Osteoblast (primary cell): ENCODE measurements at places on chromosomes 1 and 21. TPM values are rescaled to one million over a fixed set of nuclear protein-coding genes. Genes with fewer than 3 reads are reported as not detected.
A peak's percentile ranks its signal among the peaks of the same experiment; 100 is the strongest.

The RGSL1 gene
- total RNA-seq, result not detected in 2 replicates

The SIK1 gene
- 3.2 and 3.3 TPM in 2 replicates for total RNA-seq

The CAPZB gene
- total RNA-seq, result 217 and 224 TPM in 2 replicates

The AMY2A gene
- not detected in 2 replicates for total RNA-seq

DNA sequence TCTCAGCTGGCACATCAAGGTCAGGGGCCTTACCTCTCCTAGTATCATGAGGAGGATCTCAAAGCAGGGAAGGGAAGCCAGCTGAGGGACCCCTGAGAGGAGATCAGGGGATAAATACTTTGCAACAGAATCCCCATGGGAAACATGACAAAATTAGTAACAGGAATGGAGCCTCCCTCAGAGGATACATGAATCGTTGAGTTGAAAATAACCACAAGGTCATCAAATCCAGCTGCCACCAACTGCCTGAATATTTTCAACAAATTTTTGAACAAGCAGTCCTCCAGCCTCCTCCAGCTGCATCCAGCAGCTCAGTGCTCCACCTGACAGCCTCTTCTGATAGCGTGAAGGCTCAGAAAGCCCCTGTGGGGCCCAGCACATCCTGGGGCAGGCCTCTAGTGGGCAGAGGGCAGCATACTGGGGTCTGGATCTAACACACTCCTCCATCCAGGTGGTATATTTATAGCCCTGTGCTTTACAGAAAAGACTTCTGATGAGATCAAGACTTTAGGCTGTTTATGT is 404.3 kb downstream of the NTNG1 start:
- no peaks in the 10 kb centered on the region for H3K36me3 ChIP-seq
- no peak overlapping the region for H3K27ac ChIP-seq
- no peaks in the 10 kb centered on the region for H3K27me3 ChIP-seq
- H3K4me3 ChIP-seq, result no peak overlapping the region

DNA sequence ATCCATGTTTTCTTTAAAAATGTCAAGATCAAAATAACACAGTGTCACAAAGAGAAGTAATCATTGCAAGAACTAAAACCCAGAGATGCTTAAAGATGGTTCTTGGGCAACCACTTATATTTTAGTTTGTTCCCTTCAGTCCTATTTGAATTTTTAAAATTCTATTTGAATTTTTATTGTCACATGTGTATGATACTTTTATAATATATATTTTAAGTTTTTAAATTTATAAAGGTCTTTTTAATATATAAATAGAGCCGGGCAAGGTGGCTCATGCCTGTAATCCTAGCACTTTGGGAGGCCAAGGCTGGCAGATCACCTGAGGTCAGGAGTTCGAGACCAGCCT is 22.3 kb upstream of the DISC1 start:
- no peaks in the 10 kb centered on the region for H3K27me3 ChIP-seq
- H3K4me3 ChIP-seq, result no peak overlapping the region
- no peak overlapping the region for H3K27ac ChIP-seq
- no peak for DNase-seq
- H3K4me1 ChIP-seq, result peaks cover 5% of the 10 kb centered on the region

DNA sequence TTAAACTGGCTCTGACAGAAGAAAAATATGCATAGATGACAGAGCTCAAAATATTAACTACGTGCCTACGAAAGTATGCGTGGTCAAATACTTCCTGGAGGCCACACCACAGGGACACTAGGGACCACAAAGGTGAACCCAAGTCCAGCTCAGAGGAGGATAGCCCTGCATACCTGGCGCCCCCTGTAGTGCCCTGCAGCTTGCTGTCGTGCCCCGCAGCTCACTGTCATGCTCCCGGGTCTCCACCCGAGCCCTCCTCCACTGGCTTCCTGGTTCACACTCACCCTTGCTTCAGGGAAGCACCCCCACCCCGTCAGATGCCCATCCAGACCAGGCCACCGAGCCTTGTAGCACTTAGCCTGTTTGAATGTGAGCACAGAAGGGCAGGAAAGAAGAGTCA is 16.7 kb upstream of the NADK start:
- peaks cover 81% of the 10 kb centered on the region for H3K36me3 ChIP-seq
- no peak overlapping the region for H3K27ac ChIP-seq
- no peaks in the 10 kb centered on the region for H3K27me3 ChIP-seq
- no peaks in the 10 kb centered on the region for H3K4me1 ChIP-seq
- H3K4me3 ChIP-seq, result no peak overlapping the region
- DNase-seq, result peak; percentile 23

GRCh38 chr1:50106095-50106761 is 2.5 kb upstream of the ELAVL4 start:
- no peak overlapping the region for H3K4me3 ChIP-seq
- no peak for DNase-seq
- H3K4me1 ChIP-seq, result no peaks in the 10 kb centered on the region
- H3K27ac ChIP-seq, result no peak overlapping the region
- H3K36me3 ChIP-seq, result no peaks in the 10 kb centered on the region

DNA sequence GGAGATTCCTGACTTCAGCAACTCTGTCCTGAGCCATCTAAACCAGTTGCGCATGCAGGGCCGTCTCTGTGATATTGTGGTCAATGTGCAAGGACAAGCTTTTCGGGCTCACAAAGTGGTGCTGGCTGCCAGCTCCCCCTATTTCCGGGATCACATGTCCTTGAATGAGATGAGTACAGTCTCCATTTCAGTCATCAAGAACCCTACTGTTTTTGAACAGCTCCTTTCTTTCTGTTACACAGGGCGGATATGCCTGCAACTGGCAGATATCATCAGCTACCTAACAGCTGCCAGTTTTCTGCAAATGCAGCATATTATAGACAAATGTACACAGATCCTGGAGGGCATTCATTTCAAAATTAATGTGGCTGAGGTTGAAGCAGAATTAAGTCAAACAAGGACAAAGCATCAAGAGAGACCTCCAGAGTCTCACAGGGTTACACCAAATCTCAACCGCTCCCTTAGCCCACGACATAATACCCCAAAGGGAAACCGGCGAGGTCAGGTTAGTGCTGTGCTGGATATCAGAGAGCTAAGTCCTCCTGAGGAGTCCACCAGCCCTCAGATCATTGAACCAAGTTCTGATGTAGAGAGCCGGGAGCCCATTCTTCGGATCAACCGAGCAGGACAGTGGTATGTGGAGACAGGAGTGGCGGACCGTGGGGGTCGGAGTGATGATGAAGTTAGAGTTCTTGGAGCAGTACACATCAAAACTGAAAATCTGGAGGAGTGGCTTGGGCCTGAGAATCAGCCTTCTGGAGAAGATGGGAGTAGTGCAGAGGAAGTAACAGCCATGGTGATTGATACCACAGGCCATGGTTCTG is 2.3 kb downstream of the ZBTB37 start:
- DNase-seq, result peak; percentile 18
- no peak overlapping the region for H3K4me3 ChIP-seq
- H3K27me3 ChIP-seq, result no peaks in the 10 kb centered on the region
- peaks cover 14% of the 10 kb centered on the region for H3K4me1 ChIP-seq

DNA sequence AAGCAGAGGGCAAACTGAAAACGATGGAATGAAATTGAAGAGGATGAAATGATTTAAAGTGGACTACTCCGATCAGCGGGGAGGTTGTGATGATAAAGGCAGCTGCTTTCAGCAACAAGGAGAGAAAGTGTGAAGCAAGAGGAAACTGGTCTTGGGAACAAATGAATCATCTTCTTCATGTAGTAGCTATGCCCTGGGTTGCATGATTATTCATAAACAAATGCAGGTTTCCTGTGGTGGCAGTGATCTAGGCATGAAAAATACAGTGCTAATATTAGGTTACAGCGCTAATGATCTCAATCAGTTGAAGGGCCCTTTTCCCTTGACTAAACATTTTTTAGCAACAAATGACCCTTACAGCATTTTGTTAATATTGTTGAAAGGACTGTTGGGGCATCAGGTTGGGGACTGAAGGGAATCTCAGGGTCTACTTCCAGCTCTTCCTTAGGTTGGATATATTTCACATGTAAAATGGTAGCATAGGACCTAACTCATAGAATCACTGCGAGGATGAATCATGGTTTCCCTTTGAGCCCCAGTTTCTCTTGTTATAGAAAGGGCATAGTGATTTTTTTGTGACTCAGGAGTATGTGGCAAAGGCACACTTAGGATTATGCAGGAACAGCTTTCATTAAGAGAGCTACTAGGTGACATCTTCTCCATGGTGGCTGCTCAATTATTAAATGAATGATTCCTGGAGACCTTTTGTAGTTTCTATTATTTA is 1.9 kb upstream of the ZFYVE9 start:
- no peaks in the 10 kb centered on the region for H3K36me3 ChIP-seq
- peak overlapping the region; percentile 10 for H3K4me3 ChIP-seq
- DNase-seq, result peak; percentile 93
- H3K27ac ChIP-seq, result peak overlapping the region; percentile 78
- H3K4me1 ChIP-seq, result peaks cover 26% of the 10 kb centered on the region
- H3K27me3 ChIP-seq, result no peaks in the 10 kb centered on the region

- DNase-seq, result no peak
- H3K4me3 ChIP-seq, result no peak overlapping the region
- H3K36me3 ChIP-seq, result no peaks in the 10 kb centered on the region
- H3K4me1 ChIP-seq, result no peaks in the 10 kb centered on the region
- no peak overlapping the region for H3K27ac ChIP-seq
These were observed 498.3 kb downstream of the ADGRL2 start for GRCh38 chr1:82299056-82299455.

DNA sequence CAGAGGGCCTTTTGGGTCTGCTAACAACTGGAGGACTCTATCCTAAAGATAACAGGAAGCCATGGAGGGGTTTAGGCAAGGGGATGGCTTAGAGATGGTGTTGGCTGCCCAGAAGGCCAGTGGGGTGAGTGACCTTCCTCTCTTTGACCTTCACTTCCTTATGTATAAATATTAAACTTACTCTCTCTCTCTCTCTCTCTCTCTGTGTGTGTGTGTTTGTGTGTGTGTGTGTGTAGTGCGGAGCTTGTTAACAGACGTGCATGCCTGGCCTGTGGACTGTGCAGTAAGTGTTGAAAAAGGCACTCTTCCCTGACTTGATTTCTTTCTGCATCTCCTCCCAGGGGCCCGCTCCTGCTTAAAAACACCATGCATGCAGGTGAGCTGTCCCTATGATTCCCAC is 10.0 kb downstream of the MROH7 start:
- no peaks in the 10 kb centered on the region for H3K4me1 ChIP-seq
- H3K36me3 ChIP-seq, result no peaks in the 10 kb centered on the region
- H3K27ac ChIP-seq, result no peak overlapping the region
- DNase-seq, result peak; percentile 18

GRCh38 chr1:19429611-19430010 is 55.7 kb downstream of the CAPZB start:
- DNase-seq, result no peak
- peaks cover 11% of the 10 kb centered on the region for H3K36me3 ChIP-seq
- no peaks in the 10 kb centered on the region for H3K27me3 ChIP-seq

- no peak overlapping the region for H3K4me3 ChIP-seq
- H3K27me3 ChIP-seq, result no peaks in the 10 kb centered on the region
- H3K36me3 ChIP-seq, result no peaks in the 10 kb centered on the region
- H3K27ac ChIP-seq, result no peak overlapping the region
These were observed 225.3 kb downstream of the VAV3 start for GRCh38 chr1:107739651-107740050.

DNA sequence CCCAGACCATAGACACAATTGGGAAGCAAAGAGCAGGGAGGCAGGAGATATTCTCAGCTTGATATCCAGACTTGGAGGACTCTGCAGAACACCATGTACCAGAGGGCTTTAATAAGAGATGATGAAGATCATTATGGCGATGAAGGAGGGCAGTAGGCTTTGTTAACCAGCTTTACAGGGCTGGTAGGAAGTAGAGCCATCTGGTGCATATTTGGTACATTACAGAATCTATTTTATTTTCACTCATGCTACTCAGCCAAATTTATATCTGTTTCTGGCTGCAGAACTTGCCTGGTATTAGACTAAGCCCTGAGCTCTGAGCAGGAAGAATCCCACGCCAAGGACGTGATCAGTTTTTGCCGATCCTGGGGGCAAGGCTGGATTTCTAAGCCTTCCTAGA is 61.8 kb upstream of the SYT6 start:
- peak; percentile 45 for DNase-seq
- no peaks in the 10 kb centered on the region for H3K36me3 ChIP-seq
- peaks cover 4% of the 10 kb centered on the region for H3K4me1 ChIP-seq
- H3K4me3 ChIP-seq, result no peak overlapping the region

DNA sequence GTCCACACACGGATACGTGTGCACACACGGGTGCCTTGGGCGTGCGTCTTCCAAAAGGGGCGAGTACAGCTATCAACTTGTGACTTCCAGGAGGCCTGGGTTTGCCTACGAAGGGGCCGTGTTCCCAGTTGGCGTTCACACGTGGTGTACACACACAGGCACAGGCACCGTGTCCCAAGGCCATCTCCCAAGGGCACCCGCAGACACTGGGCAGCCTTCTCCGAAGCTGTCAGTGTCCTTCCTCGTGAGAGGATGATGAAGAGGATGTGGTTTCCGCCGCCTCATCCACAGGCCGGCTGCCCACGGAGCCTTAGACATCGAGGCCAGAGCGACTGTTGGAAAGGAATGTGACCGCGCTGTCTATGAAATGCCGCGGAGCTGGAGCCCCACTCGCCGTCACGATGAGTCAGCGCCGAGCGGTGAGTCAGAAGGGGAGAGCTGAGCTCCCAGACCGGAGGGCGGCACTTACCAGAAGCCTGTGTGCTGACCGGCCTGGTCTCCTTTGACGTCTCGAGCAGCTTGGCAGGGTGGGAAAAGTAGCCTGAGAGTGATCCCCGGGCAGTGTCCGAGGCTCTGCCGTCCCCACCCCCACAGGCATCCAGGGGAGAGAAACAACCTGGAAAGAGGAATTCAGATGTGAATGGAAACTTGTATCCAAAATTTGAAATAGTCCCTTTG is 141.4 kb upstream of the ARHGEF16 start:
- H3K4me1 ChIP-seq, result peaks cover 29% of the 10 kb centered on the region
- H3K27me3 ChIP-seq, result no peaks in the 10 kb centered on the region
- H3K36me3 ChIP-seq, result no peaks in the 10 kb centered on the region
- peak; percentile 99 for DNase-seq

DNA sequence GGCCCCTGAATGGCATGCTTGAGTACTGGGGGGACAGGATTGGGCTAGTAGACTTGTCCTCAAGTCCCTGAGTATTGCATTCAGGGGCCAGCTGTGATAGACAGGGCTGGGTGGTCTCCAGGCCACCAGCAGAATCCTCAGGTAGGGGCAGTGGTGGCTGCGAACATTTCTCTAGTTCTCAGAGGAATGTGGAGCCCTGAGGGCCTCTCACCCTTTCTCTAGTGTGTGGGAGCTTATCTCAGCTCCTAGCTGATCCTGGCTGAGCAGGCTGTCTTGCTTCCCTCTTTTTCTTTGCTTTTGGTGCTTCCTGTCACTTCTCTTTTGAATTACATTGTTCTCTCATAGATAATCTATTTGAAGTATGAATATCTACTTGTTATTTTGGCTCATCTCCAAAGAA is 30.0 kb upstream of the PM20D1 start:
- H3K4me1 ChIP-seq, result no peaks in the 10 kb centered on the region
- no peaks in the 10 kb centered on the region for H3K36me3 ChIP-seq
- no peak for DNase-seq
- H3K27ac ChIP-seq, result no peak overlapping the region
- no peak overlapping the region for H3K4me3 ChIP-seq
